ENCODE measurements at places on chromosomes 3 and 15. TPM values are rescaled to one million over a fixed set of nuclear protein-coding genes. Genes with fewer than 3 reads are reported as not detected.

DNA sequence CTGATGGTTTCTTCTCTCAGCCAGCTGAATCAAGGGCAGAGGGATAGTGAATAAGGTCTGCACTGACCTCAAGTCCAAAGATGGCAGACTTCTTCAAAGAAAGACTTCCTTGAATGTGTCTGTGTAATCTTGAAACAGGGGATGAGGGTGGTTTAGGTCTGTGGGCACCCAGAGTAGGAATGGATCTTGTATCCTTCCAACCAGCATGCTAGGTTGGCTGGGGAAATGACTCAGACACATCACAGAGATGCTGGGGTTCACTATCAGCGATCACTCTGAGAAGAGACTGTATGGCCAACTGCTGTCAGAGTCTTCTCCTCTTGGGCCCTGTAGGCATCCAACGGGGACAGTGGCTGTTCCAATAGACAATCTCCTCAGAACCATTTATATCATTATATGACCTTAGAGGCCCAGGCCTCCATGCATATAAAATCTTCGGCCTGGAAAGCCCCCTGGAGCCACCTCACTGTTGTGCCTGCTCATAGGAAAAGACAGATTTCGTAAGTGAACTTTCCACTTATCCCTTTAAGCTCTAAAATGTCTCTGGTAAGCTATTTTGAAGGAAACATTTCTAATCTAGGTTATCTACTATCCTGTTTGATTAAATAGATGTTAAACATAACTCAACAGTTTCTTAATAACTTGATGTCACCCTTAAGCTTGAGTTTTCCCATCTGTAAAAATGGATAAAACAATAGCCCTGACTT, 58.5 kb downstream of the TIPARP start:
- no peak for DNase-seq

DNA sequence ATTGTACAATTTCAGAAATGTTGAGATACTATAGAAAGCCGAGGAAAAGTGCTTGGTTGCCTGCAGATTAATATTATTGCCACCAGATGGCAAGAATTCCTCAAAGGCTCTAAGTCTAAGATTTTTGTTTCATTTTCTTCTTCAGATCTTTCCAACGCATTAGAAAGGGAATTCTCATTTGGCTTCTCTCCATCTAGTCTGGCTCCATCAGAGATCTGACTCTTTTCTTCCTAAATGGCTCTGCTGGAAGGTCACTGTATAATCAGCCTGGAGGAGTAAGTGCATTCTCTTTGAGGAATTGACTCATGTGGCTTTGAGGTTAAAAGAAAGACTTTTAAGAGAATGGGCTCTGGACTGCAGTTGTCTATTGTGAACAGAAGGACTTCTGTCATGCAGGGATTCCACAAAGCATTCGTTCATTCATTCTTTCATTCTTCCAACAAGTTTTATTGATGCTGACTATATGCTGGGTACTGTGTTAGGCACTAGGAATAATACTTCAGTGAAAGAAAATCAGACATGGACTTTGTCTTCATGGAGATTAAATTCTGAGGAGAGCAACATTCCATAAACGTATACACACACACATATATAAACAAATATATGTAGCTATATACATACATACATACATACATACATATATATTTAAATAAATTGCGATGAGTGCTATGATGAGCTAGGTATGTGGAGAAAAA, 55.3 kb downstream of the SLC28A2 start:
- DNase-seq: peak; percentile 40

- no peak for DNase-seq
These were observed 19.9 kb upstream of the ALPK3 start for GRCh38 chr15:84797212-84797611.

GRCh38 chr3:17055374-17056276, 170.9 kb downstream of the PLCL2 start:
- no peak for DNase-seq

GRCh38 chr3:151877269-151877668, 3.8 kb downstream of the SUCNR1 start:
- DNase-seq: no peak

DNA sequence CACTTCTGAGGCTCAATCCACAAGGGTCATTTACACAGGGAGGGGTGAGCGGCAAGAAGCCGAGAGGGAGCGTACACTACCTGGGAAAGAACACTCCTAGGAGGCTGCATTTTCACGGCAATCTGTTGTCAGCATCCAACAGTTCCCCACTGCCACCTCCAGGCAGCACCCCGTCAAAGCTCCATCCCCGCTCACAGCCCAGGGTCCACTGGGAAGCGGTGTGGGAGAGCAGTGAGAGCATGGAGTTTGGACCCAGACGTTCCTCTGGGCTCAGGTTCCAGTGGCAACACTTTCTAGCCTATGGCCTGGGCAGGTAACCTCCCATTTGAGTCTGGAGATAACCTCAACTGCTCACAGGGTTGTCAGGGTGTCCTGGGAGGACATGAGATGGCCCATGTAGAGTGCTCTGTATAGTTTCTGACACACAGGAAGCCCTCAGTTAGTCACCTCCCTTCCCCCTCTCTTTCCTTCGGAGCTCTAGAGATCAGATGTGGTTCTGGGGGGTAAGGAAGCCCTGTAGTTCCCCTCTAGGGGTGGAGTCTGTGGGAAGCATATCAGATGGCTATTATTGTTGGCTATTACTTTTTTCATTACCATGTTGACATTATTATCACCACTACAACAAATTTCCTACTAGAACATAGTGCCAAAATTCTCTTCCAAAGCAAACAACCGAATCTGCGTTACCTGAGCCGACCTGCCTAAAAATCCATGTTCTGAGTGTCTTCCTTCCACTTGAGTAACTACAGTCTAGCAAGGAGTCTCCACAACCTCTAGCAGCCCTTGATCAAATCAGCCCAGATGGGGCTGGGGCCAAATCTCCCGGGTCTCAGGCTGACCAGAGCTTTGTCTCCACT, 29.1 kb downstream of the RUVBL1 start:
- DNase-seq: no peak

DNA sequence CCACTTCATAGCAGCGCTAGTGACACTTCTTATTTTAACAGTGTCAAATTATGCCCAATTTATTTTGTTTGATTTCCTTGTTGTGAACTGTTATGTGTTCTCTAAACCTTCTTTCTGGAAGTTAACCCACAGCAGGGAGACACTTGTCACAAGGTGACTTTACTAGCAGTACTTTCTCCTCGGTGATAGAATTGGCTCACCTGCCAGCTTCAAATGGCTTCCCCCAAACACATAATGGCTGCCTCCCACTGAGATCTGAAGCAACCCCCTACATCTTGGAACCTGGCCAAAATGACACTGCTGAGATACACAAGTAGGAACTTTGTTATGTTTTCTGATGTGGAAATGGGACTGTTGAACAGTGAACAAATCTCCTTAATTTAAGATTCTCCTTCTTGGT, 238.8 kb upstream of the DPH6 start:
- DNase-seq: no peak

GRCh38 chr3:138303474-138303873, 26.2 kb downstream of the NME9 start:
- no peak for DNase-seq

Gene CDHR4
- not detected for polyA plus RNA-seq

Gene EPHB3
- polyA plus RNA-seq: 25.4 TPM

Gene GNAI2
- polyA plus RNA-seq: 193 TPM

Data from renal pelvis (tissue), 12 donors.